Activated T-helper 2 cell treated with anti-CD3 and anti-CD28 coated beads, Interferon-gamma antibody, Interleukin-2, Interleukin-4, amounts not matched to agents 10 μg/mL and 5 μg/mL and 100 μg/mL, durations not matched to agents 14 hours and 24 hours and 36 hours (primary cell): ENCODE measurements at places on chromosomes 2 and 18. TPM values are rescaled to one million over a fixed set of nuclear protein-coding genes. Genes with fewer than 3 reads are reported as not detected.

DNA sequence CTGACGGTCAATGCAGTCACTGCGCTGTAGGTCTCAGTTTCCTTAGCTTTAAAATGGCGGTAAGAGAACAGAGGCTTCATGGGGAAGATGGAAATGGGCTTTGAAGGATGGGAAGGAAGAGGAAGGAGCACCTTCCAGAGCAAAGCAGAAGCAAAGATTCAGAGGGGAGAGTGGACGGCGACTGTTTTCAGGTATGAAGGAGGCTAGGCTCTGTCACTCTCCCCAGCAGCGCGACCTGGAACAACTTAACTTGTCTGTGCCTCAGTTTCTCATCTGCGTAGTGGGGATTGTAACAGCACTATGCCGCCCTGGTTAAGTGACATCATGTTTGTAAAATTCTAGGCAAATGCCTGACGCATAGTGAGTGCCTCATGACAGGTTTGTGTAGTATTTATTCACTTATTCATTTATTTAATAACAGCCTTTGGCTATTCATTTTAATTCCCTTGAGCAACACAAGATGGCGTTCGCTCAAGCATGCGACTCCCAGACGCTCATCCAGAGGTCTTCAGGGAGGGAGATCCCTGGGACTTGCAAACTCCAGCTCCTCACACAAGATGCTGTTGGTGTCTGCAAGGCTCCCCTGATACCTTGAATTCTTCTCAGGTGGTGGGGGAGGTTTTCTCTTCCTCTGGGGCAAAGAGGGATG, 336.3 kb downstream of the DYSF start:
- no peak for DNase-seq

- no peak for DNase-seq
Observed at GRCh38 chr2:233173115-233173514, 78.4 kb upstream of the ATG16L1 start.

- DNase-seq: no peak
Observed at GRCh38 chr2:242060212-242060835, 190.8 kb downstream of the RTP5 start.

- no peak for DNase-seq
Observed at GRCh38 chr2:127674241-127675209, 805 bp downstream of the LIMS2 start.

SKOR2 gene
- not detected in 2 replicates for total RNA-seq

EFEMP1 gene
- total RNA-seq: not detected in 2 replicates
